ENCODE measurements at places on chromosomes 1 and 21.

- no peak for ATAC-seq
Measured at GRCh38 chr21:46425571-46425970, 33.1 kb upstream of the DIP2A start.

DNA sequence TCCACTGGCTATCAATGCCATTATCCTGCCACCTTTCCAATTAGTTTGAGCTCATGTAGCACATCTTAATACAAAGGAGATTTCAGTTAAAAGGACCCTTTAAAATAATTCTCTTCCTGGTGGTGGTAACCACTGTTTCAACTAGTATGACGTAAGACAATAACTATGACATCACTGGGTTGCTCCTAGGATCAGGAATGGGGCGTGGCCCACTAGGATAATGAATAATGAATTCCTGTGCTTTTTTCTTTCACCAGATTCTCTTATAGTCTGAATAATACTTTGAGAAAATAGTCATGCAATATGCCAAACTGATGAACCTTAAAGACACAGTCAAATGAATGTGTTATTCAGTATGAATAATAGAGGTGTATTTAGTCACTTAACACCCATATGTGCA is 10.6 kb upstream of the KIFAP3 start:
- no peak for ATAC-seq

DNA sequence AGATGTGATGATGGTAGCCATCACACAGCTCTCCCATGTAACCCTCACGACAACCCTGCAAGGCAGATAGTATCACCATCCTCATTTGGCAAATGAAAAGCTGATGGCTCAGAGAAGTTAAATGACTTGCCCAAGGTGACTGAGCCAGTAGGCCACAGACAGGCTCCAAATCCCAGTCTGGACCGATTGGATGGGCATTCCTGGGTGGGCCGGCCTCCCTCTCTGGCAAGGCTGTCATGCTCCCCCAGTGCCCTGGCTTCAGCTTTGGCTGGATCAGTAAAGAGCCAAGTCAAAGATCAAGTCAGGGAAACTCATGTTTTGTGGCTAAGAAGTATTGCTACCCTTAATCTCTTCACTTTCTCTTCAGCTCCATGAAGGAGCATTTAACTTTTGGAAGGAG is 41.2 kb downstream of the CDCP2 start:
- ATAC-seq = no peak

DNA sequence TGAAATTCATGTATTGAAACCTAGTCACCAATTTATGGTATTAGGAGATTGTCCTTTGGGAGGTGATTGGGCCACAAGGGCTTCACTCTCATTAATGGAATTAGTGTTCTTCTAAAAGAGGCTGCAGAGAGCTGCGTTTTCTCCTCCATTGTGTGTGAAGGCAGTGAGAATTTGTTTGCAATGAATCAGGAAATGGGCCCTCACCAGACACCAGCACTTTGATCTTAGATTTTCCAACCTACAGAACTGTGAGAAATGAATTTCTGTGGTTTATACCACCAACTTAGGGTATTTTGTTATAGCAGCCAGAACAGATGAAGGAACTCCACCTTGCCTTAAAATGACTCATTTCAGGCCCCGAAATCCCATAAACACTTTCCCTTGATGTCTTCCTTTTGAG is 544.2 kb downstream of the RWDD3 start:
- ATAC-seq = no peak

GRCh38 chr1:66360285-66360724 is 173.6 kb upstream of the SGIP1 start:
- ATAC-seq = no peak

- ATAC-seq = no peak
Measured at GRCh38 chr1:231986631-231987336, 360.2 kb downstream of the DISC1 start.

GRCh38 chr1:100921110-100921706 is 25.3 kb downstream of the SLC30A7 start:
- ATAC-seq = no peak

DNA sequence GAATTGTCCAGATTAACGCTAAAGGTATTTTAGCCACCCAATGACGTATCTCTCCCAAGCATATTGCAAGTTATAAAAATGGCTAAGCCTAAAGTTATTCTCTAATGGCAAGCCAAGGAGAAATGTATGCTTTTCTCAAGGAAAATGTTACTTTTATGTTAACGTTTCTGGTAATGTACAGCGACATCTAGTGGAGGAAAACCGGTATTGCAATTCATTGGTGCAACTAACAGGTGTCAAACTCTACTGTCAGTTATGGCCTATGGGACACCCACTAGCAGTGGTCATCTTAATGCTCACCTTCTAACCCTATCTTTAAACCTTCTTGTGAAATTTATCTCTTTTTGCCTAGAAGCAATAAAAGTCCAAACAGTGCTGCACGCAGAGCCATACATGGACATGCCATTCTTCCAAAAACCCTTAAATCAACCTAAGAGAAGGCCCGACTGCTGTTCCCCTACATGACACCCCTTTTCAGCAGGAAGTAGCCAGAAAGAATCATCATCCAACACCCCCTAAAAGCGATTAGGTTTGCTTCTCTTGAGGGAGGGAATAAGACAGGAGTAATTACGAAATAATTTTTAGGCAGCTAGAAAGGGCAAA is 68.7 kb upstream of the LRIF1 start:
- ATAC-seq = peak; percentile 49

DNA sequence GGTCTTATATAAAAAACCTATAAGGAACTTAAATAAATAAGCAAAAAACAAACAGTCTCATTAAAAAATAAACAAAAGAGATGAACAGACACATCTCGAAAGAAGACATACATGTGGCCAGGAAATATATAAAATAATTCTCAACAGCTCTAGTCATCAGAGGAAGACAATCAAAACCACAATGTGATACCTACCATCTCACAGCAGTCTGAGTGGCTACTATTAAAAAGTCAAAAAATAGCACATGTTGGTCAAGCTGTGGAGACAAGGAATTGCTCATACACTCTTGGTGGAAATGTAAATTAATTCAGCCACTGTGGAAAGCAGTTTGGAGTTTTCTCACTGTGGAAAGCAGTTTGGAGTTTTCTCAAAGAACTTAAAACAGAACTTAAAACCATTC is 100.3 kb upstream of the ADAMTS5 start:
- no peak for ATAC-seq

- ATAC-seq = no peak
Measured at GRCh38 chr1:76494807-76495206, 372.5 kb upstream of the ST6GALNAC5 start.

DNA sequence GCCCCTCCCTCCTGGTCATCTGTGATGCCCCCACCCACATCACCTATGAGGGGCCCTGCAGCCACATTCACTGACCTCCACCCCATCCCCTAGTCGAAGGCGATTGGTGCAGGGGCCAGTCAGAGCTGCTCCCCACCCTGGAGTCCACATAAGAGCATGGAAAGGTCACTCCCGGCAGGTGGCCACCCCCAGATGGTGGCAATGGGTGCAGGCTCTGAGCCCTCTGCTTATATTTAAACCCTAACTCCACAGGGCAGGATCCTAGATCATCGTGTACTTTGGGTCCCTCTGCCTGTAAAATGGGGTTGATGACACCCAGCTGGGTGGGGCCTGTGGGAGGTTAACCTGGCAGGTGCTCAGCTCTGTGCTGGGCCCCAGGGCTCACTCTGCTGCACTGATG is 186.8 kb upstream of the C1orf174 start:
- ATAC-seq = no peak

GRCh38 chr1:8070381-8070811 is 44.3 kb upstream of the ERRFI1 start:
- no peak for ATAC-seq

DNA sequence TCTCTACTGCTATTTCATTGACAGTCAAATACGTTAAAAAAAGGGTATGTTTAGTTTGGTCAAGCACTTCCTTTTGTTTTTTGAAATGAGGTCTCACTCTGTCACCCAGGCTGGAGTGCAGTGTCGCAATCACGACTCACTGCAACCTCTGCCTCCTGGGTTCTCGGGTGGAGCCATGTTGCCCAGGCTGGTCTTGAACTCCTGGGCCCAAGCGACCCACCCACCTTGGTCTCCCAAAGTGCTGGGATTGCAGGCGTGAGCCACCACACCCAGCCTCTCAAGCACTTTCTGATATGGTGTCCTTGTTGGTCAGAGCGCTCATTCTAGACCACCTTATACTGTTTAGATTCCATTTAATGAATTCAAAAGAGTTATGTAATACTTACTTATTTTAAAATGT is 20.9 kb upstream of the RHBDL2 start:
- ATAC-seq = no peak

DNA sequence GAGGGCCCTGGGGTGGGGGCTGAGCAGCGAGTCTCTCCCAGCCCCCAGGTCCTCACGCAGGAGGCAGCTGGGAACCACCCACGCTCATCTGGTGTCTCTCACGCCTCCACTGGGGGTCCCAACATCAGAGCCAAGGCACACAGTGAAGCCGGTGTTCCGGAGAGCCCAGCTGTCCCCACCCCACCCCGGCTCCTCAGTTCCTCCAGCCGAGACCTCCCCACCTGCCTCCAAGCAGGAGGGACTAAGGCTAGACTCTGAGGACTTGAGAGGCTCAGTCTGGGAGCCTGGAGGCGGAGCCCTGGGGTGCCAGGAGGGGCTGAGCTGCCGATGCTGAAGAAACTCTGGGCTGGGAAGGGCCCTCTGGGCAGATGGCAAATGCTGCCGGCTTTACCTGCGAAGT is 1.6 kb upstream of the HPCA start:
- ATAC-seq = no peak

- no peak for ATAC-seq
Measured at GRCh38 chr1:38003261-38004250, 1.8 kb downstream of the FHL3 start.

All from SK-N-SH treated with all-trans-retinoic acid at 6 μM for 48 hours (cell line).